ENCODE measurements at places on chromosomes 11 and 22. TPM values are rescaled to one million over a fixed set of nuclear protein-coding genes. Genes with fewer than 3 reads are reported as not detected.

- H3K4me1 ChIP-seq = no peaks in the 10 kb centered on the region
- H3K27me3 ChIP-seq = no peaks in the 10 kb centered on the region
- peak; percentile 69 for DNase-seq
- peak overlapping the region; percentile 84 for H3K27ac ChIP-seq
- H3K36me3 ChIP-seq = peaks cover 19% of the 10 kb centered on the region
These were observed 10.7 kb downstream of the FAM118A start for GRCh38 chr22:45320357-45320976.

Gene CLDN5
- total RNA-seq = 16.7 TPM

DNA sequence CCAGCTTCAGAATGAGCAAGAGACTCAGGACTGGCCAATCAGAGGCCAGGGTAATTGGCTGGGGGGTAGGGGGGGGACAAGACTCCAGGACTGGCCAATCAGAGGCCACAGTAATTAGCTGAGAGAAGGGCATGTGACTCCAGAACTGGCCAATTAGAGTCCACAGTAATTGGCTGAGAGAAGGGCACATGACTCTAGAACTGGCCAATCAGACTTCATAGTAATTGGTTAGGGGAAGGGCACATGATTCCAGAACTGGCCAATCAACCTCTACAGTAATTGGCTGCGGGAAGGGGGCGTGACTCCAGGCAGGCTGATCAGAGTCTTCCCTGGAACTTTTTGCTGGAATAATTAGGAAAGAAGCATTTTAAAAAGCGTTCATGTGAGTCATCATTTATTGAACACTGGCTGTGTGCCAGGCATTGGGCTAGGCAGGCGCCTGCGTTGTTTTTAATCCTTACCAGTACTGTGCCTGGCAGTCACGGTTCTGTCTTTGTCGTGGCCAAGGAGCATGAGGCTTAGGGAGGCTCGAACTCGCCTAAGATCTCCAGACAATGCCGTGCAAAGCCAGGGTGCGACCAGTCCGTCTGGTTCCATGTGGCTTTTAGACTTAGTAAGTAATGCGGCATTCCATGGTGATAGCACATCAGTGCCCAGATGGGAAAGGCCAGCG, 508.1 kb downstream of the TBC1D22A start:
- H3K4me1 ChIP-seq = no peaks in the 10 kb centered on the region
- no peaks in the 10 kb centered on the region for H3K36me3 ChIP-seq
- DNase-seq = no peak
- H3K27ac ChIP-seq = no peak overlapping the region

Gene OR5T1
- total RNA-seq = not detected

GRCh38 chr22:33163815-33164214, 105.6 kb upstream of the SYN3 start:
- no peaks in the 10 kb centered on the region for H3K36me3 ChIP-seq
- H3K27ac ChIP-seq = no peak overlapping the region
- H3K4me1 ChIP-seq = no peaks in the 10 kb centered on the region
- DNase-seq = no peak
- no peak overlapping the region for H3K4me3 ChIP-seq

Gene DDB1
- 118 TPM for total RNA-seq

GRCh38 chr11:118649941-118650340, 29.5 kb downstream of the TREH start:
- no peak overlapping the region for H3K4me3 ChIP-seq
- H3K36me3 ChIP-seq = peaks cover 96% of the 10 kb centered on the region
- no peaks in the 10 kb centered on the region for H3K4me1 ChIP-seq
- DNase-seq = no peak
- no peak overlapping the region for H3K27ac ChIP-seq
- no peaks in the 10 kb centered on the region for H3K27me3 ChIP-seq

Gene CDC42EP2
- 14.4 TPM for total RNA-seq

Gene KRTAP5-11
- total RNA-seq = not detected

- no peaks in the 10 kb centered on the region for H3K4me1 ChIP-seq
- no peaks in the 10 kb centered on the region for H3K36me3 ChIP-seq
- no peak for DNase-seq
- H3K27ac ChIP-seq = no peak overlapping the region
These were observed 14.6 kb downstream of the EIF1AD start for GRCh38 chr11:65987336-65987735.

- H3K4me1 ChIP-seq = no peaks in the 10 kb centered on the region
- no peaks in the 10 kb centered on the region for H3K36me3 ChIP-seq
- DNase-seq = no peak
- no peak overlapping the region for H3K27ac ChIP-seq
- H3K4me3 ChIP-seq = no peak overlapping the region
These were observed 9.7 kb downstream of the TUB start for GRCh38 chr11:8090756-8091155.

- H3K27ac ChIP-seq = no peak overlapping the region
- no peaks in the 10 kb centered on the region for H3K27me3 ChIP-seq
- no peak overlapping the region for H3K4me3 ChIP-seq
- H3K4me1 ChIP-seq = no peaks in the 10 kb centered on the region
- H3K36me3 ChIP-seq = no peaks in the 10 kb centered on the region
These were observed 128.1 kb downstream of the CTTN start for GRCh38 chr11:70526116-70527045.

GRCh38 chr22:31912407-31912743, 32.0 kb upstream of the YWHAH start:
- no peaks in the 10 kb centered on the region for H3K27me3 ChIP-seq
- no peaks in the 10 kb centered on the region for H3K36me3 ChIP-seq
- no peaks in the 10 kb centered on the region for H3K4me1 ChIP-seq
- H3K27ac ChIP-seq = no peak overlapping the region
- DNase-seq = no peak

- H3K27me3 ChIP-seq = no peaks in the 10 kb centered on the region
- H3K4me3 ChIP-seq = no peak overlapping the region
- H3K36me3 ChIP-seq = no peaks in the 10 kb centered on the region
- no peaks in the 10 kb centered on the region for H3K4me1 ChIP-seq
- no peak for DNase-seq
These were observed 14.0 kb downstream of the CFAP300 start for GRCh38 chr11:102061276-102061675.

Gene APOA1
- 4.5 TPM for total RNA-seq

Gene BRMS1
- total RNA-seq = 33.3 TPM

Gene GRIK4
- total RNA-seq = 0.04 TPM

- H3K27ac ChIP-seq = no peak overlapping the region
- H3K4me3 ChIP-seq = no peak overlapping the region
- H3K36me3 ChIP-seq = no peaks in the 10 kb centered on the region
- H3K4me1 ChIP-seq = no peaks in the 10 kb centered on the region
These were observed 131.1 kb downstream of the RASSF10 start for GRCh38 chr11:13140028-13140870.

GRCh38 chr11:68840661-68841653, 759 bp downstream of the CPT1A start:
- DNase-seq = peak; percentile 63
- peak overlapping the region; percentile 60 for H3K4me3 ChIP-seq
- H3K36me3 ChIP-seq = no peaks in the 10 kb centered on the region
- peak overlapping the region; percentile 90 for H3K27ac ChIP-seq
- no peaks in the 10 kb centered on the region for H3K27me3 ChIP-seq
- no peaks in the 10 kb centered on the region for H3K4me1 ChIP-seq

- peak overlapping the region; percentile 91 for H3K4me3 ChIP-seq
- peak overlapping the region; percentile 87 for H3K27ac ChIP-seq
- no peaks in the 10 kb centered on the region for H3K27me3 ChIP-seq
- no peak for DNase-seq
- no peaks in the 10 kb centered on the region for H3K36me3 ChIP-seq
- H3K4me1 ChIP-seq = no peaks in the 10 kb centered on the region
These were observed 234 bp downstream of the SESN3 start for GRCh38 chr11:95230810-95231126.

DNA sequence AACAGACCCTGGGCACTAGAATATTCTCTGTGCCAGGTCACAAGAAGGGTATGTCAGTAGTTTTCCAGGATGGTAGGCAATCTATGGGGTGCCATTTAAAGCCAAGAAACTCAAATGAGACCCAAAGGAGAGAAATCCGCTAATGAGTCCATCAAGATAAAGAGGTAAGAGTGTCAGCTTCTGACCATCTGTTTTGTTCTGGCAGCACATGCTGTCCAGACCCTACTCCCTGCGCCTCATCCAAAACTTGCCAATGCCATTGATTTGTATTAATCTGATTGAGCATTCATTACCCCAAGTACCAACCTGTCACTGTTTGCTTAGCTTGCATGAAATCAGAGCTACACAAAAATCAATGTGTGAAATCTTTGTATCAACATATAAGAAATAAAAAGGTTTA, 229.0 kb downstream of the BLID start:
- H3K4me1 ChIP-seq = peaks cover 12% of the 10 kb centered on the region
- no peak for DNase-seq
- no peak overlapping the region for H3K27ac ChIP-seq
